Kidney epithelial cell (primary cell): ENCODE measurements at places on chromosomes 7 and 10.

DNA sequence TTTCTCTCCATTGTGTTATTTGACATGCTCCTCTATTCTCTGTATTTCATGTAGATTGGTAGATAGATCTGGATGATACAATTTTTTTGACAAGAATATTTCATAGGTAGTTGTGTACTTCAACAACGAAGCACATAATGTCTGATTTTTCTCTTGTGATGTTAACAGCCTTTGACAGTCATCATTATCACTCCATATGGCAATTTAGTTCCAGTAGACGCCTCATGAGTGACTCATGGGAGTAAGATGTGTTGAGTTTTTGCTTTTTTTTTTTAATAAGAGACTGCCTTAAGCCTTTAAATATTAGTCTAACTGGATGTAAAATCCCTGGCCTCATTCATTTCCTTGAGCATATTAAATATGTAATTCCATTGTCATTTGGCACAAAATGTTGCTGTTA is 123.5 kb upstream of the ZNF32 start:
- no peak for DNase-seq

GRCh38 chr10:60965696-60966095 is 21.7 kb upstream of the RHOBTB1 start:
- no peak for DNase-seq

GRCh38 chr7:37683246-37684120 is at the start of gene GPR141:
TSS of gene GPR141 (plus strand) at chr7:37683766. CDS start at chr7:37740394, 56,628 bp downstream.
- peak; percentile 58 for DNase-seq

- DNase-seq, result no peak
These were observed 18.0 kb downstream of the ELMO1 start for GRCh38 chr7:37430640-37431039.

DNA sequence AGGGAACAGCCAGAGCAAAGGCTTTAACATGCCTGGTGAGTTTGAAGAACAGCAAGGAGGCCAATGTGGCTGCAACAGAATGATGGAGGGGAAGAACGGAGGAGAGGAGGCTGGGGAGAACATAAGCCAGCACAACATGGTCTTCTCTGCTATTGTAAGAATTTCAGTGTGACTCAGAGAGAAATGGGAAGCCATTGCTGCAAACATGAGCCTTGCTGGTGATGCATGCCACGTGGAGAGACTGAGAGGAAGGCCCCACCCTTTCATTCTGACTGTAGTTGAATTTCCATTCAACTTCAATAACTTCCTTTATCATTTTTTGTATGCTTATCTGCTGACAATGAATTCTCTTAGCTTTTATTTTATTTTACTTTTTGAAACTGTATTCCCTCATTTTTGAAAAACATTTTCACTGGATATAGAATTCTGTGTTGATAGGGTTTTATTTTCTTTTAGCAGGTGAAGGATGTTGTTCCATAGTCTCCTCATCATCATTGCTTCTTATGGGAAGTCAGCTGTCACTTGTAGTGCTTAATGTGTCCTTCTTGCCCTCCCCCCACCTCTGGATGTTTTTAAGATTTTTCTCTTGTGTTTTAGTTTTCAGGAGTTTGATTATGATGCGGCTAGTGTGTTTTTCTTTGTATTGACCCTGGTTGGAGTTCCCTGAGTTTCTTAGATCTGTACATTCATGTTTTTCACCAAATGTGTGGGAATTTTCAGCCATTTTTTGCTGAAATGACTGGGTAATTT is 46.4 kb upstream of the LEP start:
- no peak for DNase-seq

DNA sequence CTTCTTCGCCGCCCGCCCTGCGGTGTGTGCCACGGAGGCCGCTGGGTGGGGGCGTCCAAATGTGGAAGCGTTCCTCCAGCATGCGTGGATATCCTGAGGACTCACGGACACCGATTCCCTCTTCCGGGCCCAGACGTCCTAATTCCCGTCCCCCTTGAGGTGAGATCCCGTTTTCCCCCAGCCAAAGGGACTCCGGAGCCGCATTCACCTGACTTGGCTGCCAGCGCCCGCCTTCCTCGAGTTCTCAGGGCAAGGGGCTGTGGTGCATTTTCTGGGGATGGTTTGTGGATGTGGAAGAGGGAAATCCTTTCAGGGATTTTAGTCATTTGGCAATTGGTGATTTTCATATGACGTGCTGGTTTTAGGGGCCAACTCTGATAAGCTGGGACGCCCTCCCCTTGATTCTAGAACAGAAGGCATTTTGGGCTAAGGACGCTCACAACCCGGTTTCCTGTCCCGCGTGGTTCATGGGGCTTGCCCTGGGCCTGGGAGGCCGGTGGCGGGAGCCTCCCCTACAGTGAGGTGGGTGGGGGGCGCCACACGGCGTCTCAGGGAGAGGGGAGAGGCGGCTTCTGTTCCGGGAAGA is 165.4 kb downstream of the ACTR3B start:
- DNase-seq, result no peak

GRCh38 chr7:106152313-106152665 is 40.2 kb upstream of the SYPL1 start:
- no peak for DNase-seq

- DNase-seq, result no peak
These were observed 72.4 kb upstream of the LRRC4 start for GRCh38 chr7:128103498-128104107.

GRCh38 chr7:20033621-20034400 is 183.4 kb downstream of the MACC1 start:
- DNase-seq, result no peak

DNA sequence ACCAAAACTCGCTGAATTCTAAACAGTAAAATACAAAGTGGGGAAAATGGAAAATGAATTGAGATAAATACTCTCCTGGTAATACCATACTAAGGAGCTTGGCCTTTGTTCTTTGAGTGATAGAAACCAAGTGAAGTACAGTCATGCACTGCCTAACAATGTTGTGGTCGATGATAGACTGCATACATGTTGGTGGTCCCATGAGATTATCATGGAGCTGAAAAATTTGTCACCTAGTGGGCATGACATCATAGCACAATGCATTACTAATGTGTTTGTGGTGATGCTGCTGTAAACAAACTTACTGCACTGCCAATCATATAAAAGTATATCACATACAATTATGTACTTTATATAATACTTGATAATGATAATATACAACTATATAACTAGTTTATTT is 419.1 kb downstream of the ARL4A start:
- DNase-seq, result no peak

DNA sequence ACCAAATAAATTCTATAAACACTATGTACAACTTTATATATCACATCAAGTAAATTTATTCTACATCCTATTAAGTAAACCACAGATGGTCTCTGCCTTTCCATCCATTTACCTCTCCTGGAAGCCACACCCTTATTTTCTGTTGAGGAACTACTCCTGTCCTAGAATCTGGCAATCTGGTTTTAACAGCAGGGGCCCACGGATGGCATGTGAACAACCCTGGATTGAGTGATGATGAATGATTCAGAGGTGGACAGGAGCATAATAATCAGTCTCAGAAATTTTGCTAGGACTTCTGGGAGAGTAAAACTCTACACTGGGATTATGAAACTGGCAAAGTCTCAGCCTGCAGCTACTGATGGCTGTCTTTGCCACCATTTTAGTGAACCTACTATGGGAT is 54.1 kb downstream of the CDK6 start:
- DNase-seq, result no peak

- no peak for DNase-seq
These were observed 73.5 kb upstream of the GLCCI1 start for GRCh38 chr7:7895004-7895650.

DNA sequence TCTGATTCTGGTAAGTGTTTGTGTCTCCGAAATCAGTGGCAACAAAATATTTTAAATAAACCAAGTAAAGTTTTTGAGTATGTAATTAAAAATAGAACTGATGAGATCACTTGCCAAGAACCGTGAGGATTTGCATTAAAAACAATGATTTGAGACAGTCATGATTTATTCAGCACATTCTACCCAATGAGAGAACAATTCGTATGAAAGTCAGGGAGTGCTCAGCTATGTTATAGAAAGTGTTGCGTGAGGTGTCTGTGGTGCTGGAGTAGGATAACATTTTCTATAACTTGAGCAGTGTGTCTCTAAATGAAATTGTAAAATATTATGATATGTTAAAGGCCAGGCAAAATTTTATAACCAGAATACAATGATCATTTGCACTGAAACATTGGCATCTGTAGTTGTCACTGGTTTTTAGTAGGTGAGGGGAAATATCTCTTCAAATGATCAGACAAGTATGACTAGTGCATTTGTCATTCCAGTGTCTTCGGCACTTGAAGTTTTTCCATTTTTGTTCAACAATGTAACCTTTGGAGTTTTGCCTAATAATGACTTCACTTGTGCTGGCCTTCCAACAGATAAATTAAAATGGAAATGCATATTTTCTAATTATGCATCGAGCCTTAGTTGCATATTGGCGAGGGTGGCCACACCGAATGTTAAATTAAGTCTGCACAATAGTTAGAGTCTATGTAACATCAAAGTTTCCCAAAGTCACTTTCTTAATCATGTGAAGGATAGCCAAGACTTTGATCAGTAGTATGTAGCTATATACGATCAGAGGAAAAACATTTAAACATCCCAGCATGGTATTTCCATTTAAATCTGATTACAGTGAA is 335.9 kb downstream of the GFRA1 start:
- DNase-seq, result peak; percentile 25

- DNase-seq, result no peak
These were observed 369 bp upstream of the SCIN start for GRCh38 chr7:12570168-12570533.

GRCh38 chr7:73647725-73648592 is 19.7 kb upstream of the VPS37D start:
- no peak for DNase-seq

DNA sequence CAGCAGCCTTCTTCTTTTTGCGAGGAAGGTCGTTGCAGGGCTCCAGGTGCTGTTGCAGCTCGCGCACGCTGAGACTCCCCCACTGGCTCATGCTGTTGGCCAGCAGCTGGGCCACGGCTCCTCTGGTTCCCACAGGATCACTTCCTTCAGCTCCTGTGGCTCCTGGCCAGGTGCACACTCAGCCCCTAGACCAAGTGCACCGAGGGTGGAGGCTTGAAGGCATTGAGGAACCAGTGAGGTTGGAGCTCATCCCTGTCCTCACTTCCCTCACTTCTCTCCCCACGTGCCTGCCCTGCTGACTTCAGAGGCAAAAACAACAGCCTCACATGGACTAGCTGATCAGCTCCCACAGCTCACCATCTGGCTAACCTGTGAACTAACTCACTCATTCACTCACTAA is 46.2 kb upstream of the ADRB1 start:
- no peak for DNase-seq

DNA sequence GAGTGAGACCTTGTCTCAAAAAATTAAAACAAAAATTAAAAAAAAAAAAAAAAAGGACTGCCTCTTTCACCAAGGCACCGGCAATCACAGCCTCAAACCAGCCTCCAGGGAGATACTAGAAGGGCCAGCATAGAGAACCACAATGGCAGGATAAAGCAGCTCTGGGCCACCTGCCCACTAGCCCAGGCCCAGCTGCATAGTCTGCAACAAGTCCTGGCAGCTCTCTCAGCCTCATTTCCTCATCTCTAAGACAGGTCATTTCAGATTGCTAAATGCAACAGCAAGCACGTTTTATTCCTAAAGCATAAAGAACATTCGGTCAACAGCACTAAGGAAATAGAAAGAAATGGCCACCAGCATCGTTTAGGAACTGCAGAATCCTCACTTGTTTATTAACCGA is 28.8 kb downstream of the XPNPEP1 start:
- no peak for DNase-seq

GRCh38 chr7:50119815-50120637 is 27.0 kb upstream of the ZPBP start:
- no peak for DNase-seq

- DNase-seq, result peak; percentile 91
These were observed 7.3 kb downstream of the MAFK start for GRCh38 chr7:1537535-1538412.

DNA sequence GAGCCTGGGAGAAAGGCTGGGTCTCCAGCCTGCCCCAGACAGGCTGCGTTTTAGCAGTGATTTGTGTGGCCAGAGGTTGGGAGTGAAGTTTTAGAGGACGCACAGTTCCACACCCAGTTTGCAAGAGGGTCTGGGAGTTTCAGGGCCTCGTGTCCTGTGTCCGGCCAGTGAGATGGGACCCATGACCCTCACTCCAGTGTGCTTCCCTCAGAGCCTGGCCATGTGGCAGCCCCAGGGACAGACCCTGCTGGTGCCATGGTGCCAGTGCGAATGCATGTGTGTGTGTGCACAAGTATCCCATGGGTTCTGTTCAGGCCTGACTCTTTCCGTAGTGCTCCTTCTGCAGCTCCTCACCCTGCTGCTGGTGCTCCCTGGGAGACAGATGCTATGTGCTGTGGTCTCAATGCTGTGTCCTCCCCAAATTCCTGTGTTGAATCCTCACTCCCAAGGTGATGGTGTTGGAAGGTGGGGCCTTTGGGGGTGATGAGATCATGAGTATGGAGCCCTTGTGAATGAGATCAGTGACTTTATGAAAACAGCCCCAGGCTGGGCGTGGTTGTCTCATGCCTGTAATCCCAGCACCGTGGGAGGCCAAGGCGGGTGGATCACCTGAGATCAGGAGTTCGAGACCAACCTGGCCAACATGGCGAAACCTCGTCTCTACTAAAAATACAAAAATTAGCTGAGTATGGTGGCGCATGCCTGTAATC is 16.5 kb downstream of the ECHDC3 start:
- no peak for DNase-seq

GRCh38 chr7:21251151-21251800 is 176.6 kb upstream of the SP4 start:
- no peak for DNase-seq

DNA sequence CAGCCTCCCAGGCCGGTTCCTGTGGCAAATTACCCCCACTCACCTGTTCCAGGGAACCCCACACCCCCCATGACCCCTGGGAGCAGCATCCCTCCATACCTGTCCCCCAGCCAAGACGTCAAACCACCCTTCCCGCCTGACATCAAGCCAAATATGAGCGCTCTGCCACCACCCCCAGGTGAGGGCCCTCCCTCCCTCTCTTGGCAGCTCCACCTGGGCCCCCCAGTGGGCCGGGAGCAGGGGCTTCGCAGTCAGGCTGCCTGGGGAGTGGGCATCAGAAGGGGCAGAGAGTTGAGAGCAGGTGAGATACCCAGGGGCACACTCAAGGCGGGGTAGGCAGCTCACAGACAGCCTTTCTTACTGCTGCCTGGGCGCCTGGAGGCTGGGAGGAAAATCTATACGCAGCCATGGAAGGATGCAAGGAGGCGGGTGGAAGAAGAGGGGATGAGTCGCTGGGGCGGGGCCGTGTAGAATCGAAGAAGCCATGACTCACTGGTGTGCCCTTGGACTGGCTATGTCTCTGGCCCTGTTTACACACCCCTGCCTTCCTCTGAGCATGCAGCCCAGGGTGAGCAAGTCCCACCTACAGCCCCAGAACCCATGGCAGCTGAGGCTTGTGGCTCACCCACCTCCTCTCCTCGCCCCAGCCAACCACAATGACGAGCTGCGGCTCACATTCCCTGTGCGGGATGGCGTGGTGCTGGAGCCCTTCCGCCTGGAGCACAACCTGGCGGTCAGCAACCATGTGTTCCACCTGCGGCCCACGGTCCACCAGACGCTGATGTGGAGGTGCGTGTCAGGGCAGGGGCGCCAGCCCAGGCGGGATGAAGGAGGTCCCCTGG is 48.6 kb upstream of the PPIF start:
- DNase-seq, result peak; percentile 93

- no peak for DNase-seq
These were observed 80.9 kb upstream of the VWC2 start for GRCh38 chr7:49692516-49692915.
